Renal pelvis (tissue), 12 donors: ENCODE measurements at places on chromosomes 7 and 10. TPM values are rescaled to one million over a fixed set of nuclear protein-coding genes. Genes with fewer than 3 reads are reported as not detected.

The PVRIG gene
- 9.2 TPM for polyA plus RNA-seq

The ALOX5 gene
- polyA plus RNA-seq: 2.5 TPM

The RASA4B gene
- polyA plus RNA-seq: 23.2 TPM

The AKR1C8 gene
- 0.49 TPM for polyA plus RNA-seq

The LARP4B gene
- 56.3 TPM for polyA plus RNA-seq

The MRPL43 gene
- polyA plus RNA-seq: 94.5 TPM

The TCAF2 gene
- 2.9 TPM for polyA plus RNA-seq

The OR9A2 gene
- not detected for polyA plus RNA-seq

The CYP2E1 gene
- polyA plus RNA-seq: 1.3 TPM

The EIF4EBP2 gene
- 84.2 TPM for polyA plus RNA-seq

The SPRN gene
- 4.6 TPM for polyA plus RNA-seq

The NMT2 gene
- polyA plus RNA-seq: 35.2 TPM

The NPC1L1 gene
- 4.0 TPM for polyA plus RNA-seq

The SPAG6 gene
- 1.1 TPM for polyA plus RNA-seq

The BEND7 gene
- 37.0 TPM for polyA plus RNA-seq

The PTF1A gene
- polyA plus RNA-seq: not detected

The HELLS gene
- polyA plus RNA-seq: 40.4 TPM

The CCL24 gene
- polyA plus RNA-seq: 0.93 TPM

The PTN gene
- polyA plus RNA-seq: 200 TPM

The LIPF gene
- polyA plus RNA-seq: not detected

The OR13A1 gene
- polyA plus RNA-seq: not detected

The GNAI1 gene
- polyA plus RNA-seq: 106 TPM

The SPDYE1 gene
- polyA plus RNA-seq: 3.1 TPM

The SVIL gene
- polyA plus RNA-seq: 41.3 TPM

The NPFFR1 gene
- 0.17 TPM for polyA plus RNA-seq

The SPDYE9 gene
- polyA plus RNA-seq: 1.3 TPM

The FBXL13 gene
- polyA plus RNA-seq: 3.5 TPM
